Upper lobe of left lung (tissue), 6 donors: ENCODE measurements at places on chromosomes 1 and 21. TPM values are rescaled to one million over a fixed set of nuclear protein-coding genes. Genes with fewer than 3 reads are reported as not detected.
A peak's percentile ranks its signal among the peaks of the same experiment; 100 is the strongest.

- H3K4me3 ChIP-seq, result no peak overlapping the region
- H3K27ac ChIP-seq, result no peak overlapping the region
- no peaks in the 10 kb centered on the region for H3K4me1 ChIP-seq
- no peaks in the 10 kb centered on the region for H3K36me3 ChIP-seq
- DNase-seq, result peak; percentile 83
These were observed 21.8 kb downstream of the EXOC8 start for GRCh38 chr1:231315887-231316286.

DNA sequence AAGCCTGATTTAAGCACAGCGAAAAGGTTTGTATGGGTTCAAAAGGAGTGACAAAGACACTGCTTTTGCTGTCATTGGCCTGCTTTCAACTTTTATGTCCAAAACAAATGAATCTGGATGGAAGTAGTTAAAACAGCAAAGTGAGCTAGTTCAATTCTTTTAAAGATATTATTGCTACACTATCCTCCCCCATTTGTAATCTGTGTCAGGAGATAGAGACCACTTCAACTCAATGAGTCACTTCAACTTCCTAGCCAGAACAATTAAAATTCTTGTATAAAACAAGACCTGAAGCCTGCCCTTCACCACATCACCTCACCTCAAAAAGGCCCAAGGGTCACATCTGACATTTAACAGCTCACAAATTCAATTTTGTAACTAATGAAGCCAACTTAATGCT lies 364.1 kb upstream of the LYPLAL1 start:
- H3K27me3 ChIP-seq, result no peaks in the 10 kb centered on the region
- no peaks in the 10 kb centered on the region for H3K36me3 ChIP-seq
- no peaks in the 10 kb centered on the region for H3K4me1 ChIP-seq
- no peak overlapping the region for H3K4me3 ChIP-seq
- no peak overlapping the region for H3K27ac ChIP-seq

DNA sequence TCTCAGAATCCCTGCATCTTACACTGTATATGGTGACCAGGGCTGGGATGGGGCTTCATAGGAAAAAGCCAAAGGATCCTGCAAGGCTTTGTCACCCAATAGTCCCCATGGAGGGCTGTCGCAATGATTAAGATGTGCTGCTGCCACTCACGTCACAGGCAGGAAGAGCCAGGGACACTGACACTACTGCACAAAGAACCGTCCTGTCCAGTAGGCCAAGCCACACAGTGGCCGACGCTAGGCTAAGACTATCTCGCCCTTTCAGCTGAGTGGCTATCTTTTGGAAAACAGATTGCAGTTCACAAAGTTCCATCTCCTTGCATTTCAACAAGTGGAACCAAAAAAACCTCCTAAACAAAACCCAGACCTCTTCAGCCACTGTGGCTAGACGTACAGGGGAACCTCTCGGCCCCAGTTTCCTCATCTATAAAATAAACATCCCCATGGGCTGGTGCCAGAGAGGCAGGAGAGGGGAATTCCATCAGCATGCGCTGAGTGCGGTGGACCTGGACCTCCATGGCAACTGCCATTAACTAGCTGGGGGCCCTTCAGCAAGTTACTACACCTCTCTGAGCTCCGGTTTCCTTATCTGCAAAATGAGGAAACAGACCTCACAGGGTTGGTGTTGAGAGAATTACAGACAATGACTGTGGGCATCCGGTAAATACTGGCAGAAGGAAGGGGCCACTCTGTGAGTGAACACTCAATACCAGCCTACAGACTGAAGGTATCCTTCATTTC lies 8.7 kb downstream of the CAPZB start:
- H3K27ac ChIP-seq, result peak overlapping the region; percentile 93
- peak overlapping the region; percentile 18 for H3K4me3 ChIP-seq
- H3K4me1 ChIP-seq, result peaks cover 60% of the 10 kb centered on the region
- no peak for DNase-seq
- no peaks in the 10 kb centered on the region for H3K27me3 ChIP-seq
- peaks cover 15% of the 10 kb centered on the region for H3K36me3 ChIP-seq

DNA sequence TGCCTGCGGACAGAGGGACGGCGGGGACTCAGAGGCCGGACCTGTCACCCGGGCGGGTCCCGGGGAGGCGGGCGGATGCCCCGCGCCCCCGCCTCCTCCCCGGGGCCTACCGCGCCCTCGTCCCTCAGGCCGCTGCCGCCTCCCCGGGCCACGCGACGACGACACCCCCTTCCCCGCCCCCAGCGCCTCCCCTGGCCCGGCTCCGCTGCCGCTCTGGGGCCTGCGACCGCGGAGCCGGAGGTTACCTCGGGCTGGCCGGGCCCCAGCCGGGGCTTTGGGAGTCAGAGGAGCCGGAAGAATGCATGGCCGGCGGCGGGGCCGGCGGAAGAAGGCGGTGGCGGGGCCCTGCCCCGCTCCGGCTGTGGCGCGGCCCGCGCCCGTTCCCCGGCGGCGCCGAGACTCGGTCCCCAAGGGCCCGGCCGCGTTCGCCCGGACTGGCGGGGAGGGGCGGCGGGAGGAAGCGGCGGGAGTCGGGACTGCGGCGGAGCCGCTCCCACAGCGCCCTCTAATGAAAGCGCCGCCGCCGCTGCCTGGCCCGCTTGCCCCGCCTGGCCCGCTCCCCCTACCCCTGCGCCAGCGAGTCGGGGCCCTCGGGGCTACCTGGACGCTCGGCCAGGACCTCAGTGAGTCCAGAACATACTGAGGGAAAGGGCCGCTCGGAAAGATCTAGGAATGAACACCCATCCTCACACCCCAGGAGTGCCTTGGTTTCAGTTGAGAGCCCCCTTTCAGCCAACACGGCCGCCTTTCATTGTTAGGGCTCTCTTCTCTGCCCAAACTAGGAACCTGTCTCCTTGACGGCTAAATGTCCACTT lies at the start of gene LPGAT1:
Gene LPGAT1, minus strand, starts transcription at position 436 of the 815 bp plus-strand sequence. CDS start 1,467 bp downstream, outside the sequence.
- no peaks in the 10 kb centered on the region for H3K27me3 ChIP-seq
- DNase-seq, result peak; percentile 88
- peaks cover 30% of the 10 kb centered on the region for H3K4me1 ChIP-seq
- no peaks in the 10 kb centered on the region for H3K36me3 ChIP-seq
- H3K27ac ChIP-seq, result peak within 1 kb of the TSS; percentile 94

- DNase-seq, result no peak
- no peaks in the 10 kb centered on the region for H3K36me3 ChIP-seq
- H3K27ac ChIP-seq, result no peak overlapping the region
- no peaks in the 10 kb centered on the region for H3K27me3 ChIP-seq
- H3K4me1 ChIP-seq, result no peaks in the 10 kb centered on the region
These were observed 181.0 kb downstream of the TYW3 start for GRCh38 chr1:74913978-74914377.

The RNASEL gene
- total RNA-seq, result 12.0 TPM

- no peaks in the 10 kb centered on the region for H3K36me3 ChIP-seq
- H3K4me1 ChIP-seq, result no peaks in the 10 kb centered on the region
- H3K27me3 ChIP-seq, result no peaks in the 10 kb centered on the region
- no peak overlapping the region for H3K27ac ChIP-seq
- H3K4me3 ChIP-seq, result no peak overlapping the region
- DNase-seq, result no peak
These were observed 145.5 kb downstream of the CRB1 start for GRCh38 chr1:197413564-197413963.

DNA sequence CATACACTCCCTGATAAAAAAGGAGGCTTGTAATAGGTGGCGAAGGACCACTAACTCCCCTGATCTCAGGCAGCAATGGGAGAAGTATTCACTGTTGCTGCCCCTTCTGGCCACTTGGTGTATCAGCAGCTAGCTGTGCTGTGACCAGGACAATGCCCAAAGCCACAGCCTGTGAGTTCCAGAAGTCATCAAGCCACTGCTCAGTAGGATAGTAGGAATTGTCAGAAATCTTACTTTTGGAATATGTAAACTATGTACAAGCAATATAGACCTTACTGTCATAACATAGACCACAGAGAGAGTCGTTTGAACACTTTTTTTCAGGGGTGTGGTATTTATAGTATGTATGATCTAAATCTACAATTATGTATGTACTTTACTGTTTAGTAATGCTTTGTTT lies 248.3 kb upstream of the CAMK1G start:
- H3K27ac ChIP-seq, result no peak overlapping the region
- H3K36me3 ChIP-seq, result no peaks in the 10 kb centered on the region
- no peaks in the 10 kb centered on the region for H3K27me3 ChIP-seq
- no peak overlapping the region for H3K4me3 ChIP-seq

The SH3BGR gene
- total RNA-seq, result 4.8 TPM

The PLA2G2C gene
- not detected for total RNA-seq

- no peak overlapping the region for H3K27ac ChIP-seq
- no peaks in the 10 kb centered on the region for H3K4me1 ChIP-seq
- no peaks in the 10 kb centered on the region for H3K36me3 ChIP-seq
- no peak for DNase-seq
- no peaks in the 10 kb centered on the region for H3K27me3 ChIP-seq
These were observed 600.0 kb upstream of the PLXNA2 start for GRCh38 chr1:208844158-208844557.

GRCh38 chr1:20319456-20320220 lies 29.0 kb downstream of the VWA5B1 start:
- no peak overlapping the region for H3K4me3 ChIP-seq
- no peaks in the 10 kb centered on the region for H3K36me3 ChIP-seq
- peaks cover 12% of the 10 kb centered on the region for H3K4me1 ChIP-seq
- no peaks in the 10 kb centered on the region for H3K27me3 ChIP-seq
- DNase-seq, result no peak

The B3GALNT2 gene
- total RNA-seq, result 11.0 TPM

DNA sequence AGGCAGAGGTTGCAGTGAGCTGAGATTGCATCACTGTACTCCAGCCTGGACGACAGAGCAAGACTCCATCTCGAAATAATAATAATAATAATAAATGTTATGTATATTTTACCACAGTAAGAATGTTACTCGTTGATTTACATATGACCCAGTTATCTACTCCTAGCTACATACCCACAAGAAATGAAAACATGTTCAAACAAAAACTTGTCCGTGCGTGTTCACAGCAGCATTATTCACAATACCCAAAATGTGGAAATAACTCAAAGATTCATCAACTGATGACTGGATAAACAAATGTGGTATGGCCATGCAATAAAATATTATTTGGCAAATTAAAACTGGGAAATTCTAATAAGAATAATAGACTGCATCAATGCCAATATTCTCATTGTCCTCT lies 31.7 kb upstream of the ENSA start:
- H3K36me3 ChIP-seq, result peaks cover 36% of the 10 kb centered on the region
- H3K4me3 ChIP-seq, result no peak overlapping the region
- H3K4me1 ChIP-seq, result peaks cover 5% of the 10 kb centered on the region
- H3K27ac ChIP-seq, result no peak overlapping the region

The GBP7 gene
- total RNA-seq, result not detected

GRCh38 chr1:225850370-225850769 lies 31.8 kb downstream of the TMEM63A start:
- H3K4me3 ChIP-seq, result no peak overlapping the region
- peaks cover 13% of the 10 kb centered on the region for H3K4me1 ChIP-seq
- H3K27ac ChIP-seq, result peak overlapping the region; percentile 60
- no peaks in the 10 kb centered on the region for H3K27me3 ChIP-seq
- H3K36me3 ChIP-seq, result peaks cover 95% of the 10 kb centered on the region

The SLC44A5 gene
- total RNA-seq, result not detected

- H3K27me3 ChIP-seq, result no peaks in the 10 kb centered on the region
- H3K27ac ChIP-seq, result peak overlapping the region; percentile 14
- H3K4me1 ChIP-seq, result peaks cover 3% of the 10 kb centered on the region
- no peak overlapping the region for H3K4me3 ChIP-seq
These were observed 1067.9 kb downstream of the TTLL7 start for GRCh38 chr1:82931006-82931405.

The FCRL5 gene
- 0.61 TPM for total RNA-seq

DNA sequence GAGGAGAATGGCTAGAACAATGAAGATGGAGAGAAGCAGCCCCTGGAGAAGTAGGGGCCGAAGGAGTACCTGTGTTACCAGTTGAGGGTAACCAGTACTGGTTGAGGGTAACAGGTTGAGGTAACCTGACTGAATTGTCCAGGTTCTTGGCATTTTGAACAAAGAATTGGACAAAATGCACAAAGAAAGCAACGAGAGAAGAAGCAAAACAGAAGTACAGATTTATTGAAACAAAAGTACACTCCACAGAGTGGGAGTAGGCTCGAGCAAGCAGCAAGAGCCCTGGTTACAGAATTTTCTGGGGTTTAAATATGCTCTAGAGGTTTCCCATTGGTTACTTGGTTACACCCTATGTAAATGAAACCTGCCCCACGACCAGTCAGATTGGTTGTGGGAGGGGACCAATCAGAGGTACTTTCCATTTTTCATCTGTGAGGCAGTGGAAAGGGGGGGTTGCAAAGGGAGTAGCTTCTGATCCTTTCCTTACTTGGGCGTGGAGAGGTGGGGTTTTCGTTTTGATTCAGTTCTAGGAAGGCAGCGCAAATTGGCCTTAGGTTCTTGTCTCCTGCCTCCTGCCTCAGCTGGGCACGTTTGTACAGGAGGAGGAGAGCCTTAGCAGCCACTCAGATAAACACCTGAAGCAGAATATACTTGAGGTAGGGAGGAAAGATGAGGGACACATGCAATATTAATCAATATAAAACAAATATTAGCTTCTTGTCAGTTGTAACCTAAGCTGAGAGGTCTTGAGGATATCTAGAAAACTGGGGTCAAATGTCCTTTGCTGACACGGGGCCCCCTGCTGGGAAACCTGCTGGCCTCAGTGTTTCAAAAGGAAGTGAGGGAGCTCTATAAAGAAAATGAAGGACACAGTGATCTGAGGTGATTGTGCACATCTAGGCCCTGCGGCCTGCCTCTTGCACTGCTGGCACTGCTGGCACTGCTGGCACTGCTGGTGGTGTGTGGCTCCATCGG lies 14.3 kb upstream of the LSM10 start:
- H3K27me3 ChIP-seq, result no peaks in the 10 kb centered on the region
- H3K36me3 ChIP-seq, result no peaks in the 10 kb centered on the region
- no peak for DNase-seq
- no peak overlapping the region for H3K27ac ChIP-seq
- no peak overlapping the region for H3K4me3 ChIP-seq
- no peaks in the 10 kb centered on the region for H3K4me1 ChIP-seq

DNA sequence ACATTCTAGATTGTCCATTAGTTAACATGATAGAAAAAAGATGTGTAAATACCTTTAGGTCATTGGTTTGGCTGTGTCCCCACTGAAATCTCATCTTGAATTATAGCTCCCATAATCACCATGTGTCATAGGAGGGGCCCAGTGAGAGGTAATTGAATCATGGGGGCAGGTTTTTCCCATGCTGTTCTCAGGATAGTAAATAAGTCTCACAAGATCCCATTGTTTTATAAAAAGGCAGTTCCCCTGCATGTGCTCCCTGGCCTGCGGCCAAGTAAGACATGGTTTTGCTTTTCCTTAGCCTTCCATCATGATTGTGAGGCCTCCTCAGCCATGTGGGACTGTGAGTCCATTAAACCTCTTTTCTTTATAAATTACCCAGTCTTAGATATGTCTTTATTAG lies 32.5 kb upstream of the SLC44A5 start:
- no peak overlapping the region for H3K27ac ChIP-seq
- H3K4me1 ChIP-seq, result no peaks in the 10 kb centered on the region
- DNase-seq, result no peak
- no peaks in the 10 kb centered on the region for H3K36me3 ChIP-seq

The KCNE2 gene
- not detected for total RNA-seq

- DNase-seq, result no peak
- no peaks in the 10 kb centered on the region for H3K36me3 ChIP-seq
- no peaks in the 10 kb centered on the region for H3K4me1 ChIP-seq
- no peaks in the 10 kb centered on the region for H3K27me3 ChIP-seq
These were observed 641.7 kb downstream of the LRRIQ3 start for GRCh38 chr1:73556270-73556669.

- no peak overlapping the region for H3K4me3 ChIP-seq
- no peaks in the 10 kb centered on the region for H3K36me3 ChIP-seq
- no peaks in the 10 kb centered on the region for H3K27me3 ChIP-seq
- no peak overlapping the region for H3K27ac ChIP-seq
- no peak for DNase-seq
- peaks cover 30% of the 10 kb centered on the region for H3K4me1 ChIP-seq
These were observed 8.8 kb upstream of the AHCYL1 start for GRCh38 chr1:109975718-109976117.

- DNase-seq, result no peak
- no peak overlapping the region for H3K27ac ChIP-seq
- H3K4me1 ChIP-seq, result peaks cover 22% of the 10 kb centered on the region
- H3K4me3 ChIP-seq, result no peak overlapping the region
These were observed 12.5 kb downstream of the SPSB1 start for GRCh38 chr1:9305216-9305615.
